ENCODE measurements at places on chromosomes 16 and 17.
A peak's percentile ranks its signal among the peaks of the same experiment; 100 is the strongest.

DNA sequence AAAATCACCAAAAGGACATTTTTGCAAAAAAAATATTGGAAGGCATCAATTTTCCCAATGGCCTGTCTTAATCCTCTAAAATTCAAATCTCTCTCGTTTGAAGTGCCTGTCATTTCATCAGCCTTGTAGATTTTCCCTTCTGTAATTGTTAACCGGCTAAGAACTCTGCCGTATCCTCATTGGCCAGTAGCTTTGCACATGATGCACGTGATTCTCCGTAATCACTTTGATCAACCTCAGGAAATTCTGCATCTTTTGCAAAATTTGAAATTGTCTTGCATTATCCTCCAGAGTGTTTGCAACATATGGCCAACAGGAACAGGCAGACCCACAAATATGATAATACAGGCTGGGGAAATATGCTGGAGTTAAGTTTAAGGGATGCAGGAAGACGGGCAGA, 184.2 kb upstream of the RPL38 start:
- no peak for DNase-seq

DNA sequence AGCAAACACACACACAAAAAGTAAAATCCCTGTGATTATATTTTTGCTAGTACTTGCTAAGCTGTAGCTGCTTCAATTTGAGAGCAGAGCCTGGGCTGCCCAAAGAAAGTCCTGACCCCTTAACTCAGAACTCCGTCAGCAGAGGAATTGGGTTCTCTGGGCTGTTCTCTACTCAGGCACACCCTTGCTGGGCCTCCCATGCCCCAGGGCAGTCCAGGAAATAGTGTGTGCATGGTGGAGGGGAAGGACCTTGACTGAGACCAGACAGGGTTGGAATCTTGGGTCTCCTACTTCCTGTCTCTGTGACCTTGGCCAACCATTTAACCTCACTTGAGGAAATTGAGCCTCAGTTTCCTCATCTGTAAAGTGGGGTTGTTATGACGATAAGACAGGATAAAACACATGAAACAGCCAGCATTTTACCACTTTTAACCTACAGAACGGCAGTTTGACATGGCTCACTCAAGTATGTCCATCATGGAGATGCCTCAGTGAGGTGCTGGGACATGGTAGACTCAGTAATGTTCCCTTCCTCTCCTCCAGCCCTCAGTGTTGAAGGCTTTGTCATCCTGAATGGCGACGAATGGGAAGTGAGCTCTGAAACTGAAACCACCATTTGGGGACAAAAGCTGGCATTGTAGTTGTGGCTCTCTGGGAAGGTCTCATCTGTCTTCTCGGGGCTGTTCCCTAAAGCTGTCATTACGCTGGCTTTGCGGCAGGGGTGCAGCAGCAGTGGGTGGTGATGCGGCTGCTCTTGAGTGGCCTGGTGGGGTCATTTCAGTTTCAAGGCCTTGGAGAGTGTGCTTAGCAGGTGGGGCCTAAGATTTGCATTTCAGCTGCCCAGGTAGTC, 74.9 kb downstream of the CMIP start:
- DNase-seq: no peak

GRCh38 chr16:75074920-75075687, 41.5 kb downstream of the LDHD start:
- DNase-seq: no peak

- no peak for DNase-seq
These were observed 18.3 kb downstream of the FANCA start for GRCh38 chr16:89798126-89798525.

DNA sequence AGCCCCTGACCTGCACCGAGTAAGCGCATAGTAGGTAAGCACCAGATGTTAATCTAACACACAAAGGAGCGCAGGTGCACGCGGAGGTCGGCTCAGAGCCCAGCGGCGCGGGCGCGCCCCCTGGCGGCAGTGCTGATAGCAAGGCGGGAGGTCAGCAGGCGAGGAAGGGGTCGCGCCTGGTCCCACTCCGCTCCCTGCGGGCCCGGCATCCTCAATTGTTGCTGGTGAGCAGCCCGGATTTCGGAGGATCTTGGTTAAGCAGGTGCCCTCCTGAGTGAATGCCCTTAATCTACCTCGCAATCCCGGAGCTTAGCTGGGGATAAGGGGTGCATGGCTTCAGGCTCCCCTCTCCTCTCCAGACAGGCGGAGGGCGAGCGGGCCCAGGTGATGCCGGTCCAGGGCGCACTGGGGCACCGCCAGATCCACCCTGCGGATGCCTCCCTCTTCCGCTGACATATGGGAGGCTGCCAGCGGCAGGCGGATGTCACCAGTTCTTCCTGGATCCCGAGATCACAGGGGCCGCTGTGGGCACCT, 4.0 kb upstream of the WNT3 start:
- no peak for DNase-seq

DNA sequence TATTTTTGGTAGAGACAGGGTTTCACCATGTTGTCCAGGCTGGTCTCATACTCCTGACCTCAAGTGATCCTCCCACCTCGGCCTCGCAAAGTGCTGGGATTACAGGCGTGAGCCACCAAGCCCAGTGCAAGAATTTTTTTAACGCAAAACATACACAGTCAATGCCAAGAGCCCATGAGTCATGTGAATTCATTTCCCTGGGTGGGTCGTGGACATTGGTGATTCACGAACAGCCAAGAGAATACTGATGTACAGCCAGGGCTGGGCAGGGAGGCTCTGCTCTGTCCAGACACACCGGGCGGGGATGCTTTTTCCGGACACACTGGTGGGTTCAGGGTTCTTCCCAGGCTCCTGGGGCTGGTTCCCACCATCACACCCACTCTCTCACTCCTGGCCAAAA, 17.7 kb downstream of the SLC38A8 start:
- DNase-seq: no peak

- no peak for DNase-seq
These were observed 15.0 kb downstream of the PPY start for GRCh38 chr17:43927060-43927864.

- DNase-seq: no peak
These were observed 1.6 kb upstream of the SLC5A10 start for GRCh38 chr17:18950346-18950745.

- DNase-seq: no peak
These were observed 219.1 kb downstream of the STX8 start for GRCh38 chr17:9356488-9356911.

DNA sequence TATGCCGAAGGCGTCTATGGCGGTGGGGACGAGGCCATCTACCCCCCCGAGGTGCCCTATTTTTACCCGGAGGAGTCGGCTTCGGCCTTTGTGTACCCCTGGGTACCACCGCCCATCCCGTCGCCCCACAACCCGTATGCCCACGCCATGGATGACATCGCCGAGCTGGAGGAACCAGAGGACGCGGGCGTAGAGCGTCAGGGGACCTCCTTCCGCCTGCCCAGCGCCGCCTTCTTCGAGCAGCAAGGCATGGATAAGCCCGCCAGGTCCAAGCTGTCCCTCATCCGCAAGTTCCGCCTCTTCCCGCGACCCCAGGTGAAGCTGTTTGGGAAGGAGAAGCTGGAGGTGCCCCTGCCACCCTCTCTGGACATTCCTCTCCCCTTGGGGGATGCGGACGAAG, 11.4 kb downstream of the MYO15A start:
- DNase-seq: no peak

GRCh38 chr17:47663912-47664623, 14.3 kb downstream of the KPNB1 start:
- DNase-seq: peak; percentile 66

DNA sequence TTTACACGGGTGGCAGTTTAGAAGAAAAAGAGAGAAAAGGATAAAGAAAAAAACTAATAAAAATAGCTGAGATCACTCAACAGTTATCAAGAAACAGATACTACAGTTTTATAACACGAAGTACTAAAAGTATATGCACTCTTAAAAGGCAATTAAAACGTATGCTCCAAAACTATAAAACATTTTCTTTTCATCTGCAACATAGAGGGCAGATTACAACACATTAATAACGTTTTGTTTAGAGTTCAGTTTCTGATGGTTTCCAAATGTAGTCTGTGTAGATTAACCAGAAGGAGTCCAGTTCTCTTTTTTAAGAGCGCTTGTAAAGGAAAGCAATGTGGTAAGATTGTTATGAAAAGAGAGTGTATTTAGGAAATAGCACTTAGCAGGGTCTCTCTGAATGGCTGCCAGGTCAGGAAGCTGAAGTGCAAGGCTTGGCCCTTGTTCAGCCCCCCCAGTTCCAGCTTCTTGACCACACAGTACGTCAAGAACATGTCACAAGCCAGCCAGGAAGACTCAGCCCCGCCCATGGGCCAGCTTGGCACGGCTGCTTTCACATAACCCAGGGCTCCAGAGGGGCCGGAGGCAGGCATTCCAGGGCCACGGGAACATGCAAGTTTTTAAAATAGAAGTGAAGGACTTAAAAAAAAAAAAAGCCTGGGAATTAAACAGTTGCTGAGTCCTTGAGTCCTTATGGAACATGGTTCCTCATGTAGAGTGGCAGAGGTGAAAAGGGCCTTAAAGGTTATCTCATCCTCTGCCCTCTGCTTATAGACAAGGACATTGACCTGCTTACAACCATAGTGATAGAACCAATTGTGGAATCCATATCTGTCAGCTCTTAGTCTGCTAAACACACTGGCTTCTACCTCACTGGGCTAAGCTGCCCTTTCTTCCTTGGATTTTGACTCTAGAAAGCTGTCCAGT, 147.4 kb upstream of the TBX2 start:
- DNase-seq: no peak

DNA sequence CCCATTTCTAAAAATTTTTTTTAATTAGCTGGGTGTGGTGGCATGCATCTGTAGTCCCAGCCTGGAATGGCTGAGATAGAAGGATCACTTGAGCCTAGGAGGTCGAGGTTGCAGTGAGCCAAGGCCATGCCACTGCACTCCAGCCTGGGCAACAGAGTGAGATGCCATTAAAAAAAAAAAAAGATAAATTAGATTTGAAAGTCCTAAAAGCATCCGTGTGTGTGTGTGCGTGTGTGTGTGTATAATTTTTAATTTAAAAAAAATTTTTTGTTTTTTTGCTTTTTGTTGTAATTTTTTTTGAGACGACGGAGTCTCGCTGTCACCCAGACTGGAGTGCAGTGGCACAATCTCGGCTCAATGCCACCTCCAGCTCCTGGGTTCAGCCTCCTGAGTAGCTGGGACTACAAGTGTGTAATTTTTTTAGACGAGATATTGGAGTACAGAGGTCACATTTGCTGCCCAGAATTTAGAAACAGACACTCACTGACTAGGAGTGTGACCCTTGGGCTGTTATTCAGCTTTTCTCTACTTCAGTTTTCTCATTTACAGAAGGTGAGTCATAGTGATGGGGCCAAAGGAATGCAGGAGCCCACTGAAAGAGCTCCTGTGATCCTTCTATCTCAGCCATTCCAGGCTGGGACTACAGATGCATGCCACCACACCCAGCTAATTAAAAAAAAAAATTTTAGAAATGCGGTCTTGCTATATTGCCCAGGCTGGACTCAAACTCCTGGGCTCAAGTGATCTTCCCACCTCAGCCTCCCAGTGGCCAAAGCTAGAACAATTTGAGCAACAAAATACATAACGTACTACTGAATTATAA, 25.5 kb upstream of the TBX4 start:
- DNase-seq: no peak

GRCh38 chr16:74210245-74210644, 86.4 kb upstream of the PSMD7 start:
- DNase-seq: no peak

DNA sequence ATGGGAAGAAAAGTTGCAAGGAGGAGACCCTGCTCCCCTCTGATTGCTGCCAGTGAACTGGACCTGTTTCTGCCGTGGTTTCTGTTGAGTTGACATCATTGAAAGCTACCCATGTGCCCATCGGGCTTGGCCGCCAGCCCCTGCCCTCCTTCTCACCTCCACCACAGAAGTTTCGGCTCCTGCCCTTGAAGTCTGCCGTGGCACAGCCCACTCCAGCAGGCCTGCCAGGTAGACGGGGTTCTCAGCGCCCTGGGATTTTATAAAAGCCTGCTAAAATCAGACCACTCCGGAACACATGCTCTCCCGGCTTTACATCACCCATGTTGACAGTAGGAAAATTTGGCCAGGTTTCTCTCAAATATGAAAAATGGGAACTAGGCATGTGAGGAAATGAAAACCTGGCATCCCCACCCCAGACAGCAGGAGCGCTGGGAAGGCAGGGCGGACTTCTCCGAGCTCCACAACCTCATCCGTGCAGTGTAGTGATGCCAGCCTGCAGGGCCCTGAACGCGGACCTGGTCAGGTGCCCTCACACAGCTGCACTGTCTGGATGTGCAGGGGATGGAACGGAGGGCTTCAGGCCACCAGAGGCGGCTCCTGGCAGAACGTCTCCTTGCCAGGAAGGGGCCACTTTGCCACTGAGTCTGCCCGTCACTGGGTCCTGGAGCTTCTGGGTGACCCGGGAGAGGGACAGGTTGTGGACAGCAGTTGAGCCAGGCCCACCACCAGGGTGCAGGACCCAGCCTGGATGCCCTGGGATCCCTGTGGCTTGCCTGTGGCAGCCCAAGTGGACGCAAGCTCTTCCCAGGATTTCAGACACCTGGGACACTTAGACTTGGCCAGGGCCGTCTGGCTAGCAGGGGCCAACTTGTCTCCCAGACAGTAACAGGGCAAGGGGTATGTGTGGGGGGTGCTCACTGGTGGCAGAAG, 6.9 kb upstream of the GSE1 start:
- no peak for DNase-seq

DNA sequence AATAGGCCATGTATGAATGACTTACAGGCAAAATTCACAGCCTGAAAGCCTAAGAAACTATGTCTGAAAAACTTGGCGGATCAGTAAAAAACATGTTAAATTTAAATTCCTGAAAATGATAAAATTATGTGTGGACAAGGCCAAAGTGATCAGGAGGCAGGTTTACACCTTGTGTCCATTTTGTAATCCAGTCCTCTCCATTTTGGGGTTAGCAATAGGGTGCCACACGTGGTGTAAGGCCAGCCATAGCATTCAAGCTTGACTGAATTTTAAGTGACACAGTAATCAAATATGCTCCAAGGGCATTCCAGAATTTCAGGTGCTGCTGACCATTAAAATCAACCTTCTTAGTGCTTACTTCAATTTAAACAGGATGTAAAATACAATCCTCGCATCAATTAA, 2.7 kb downstream of the RNF43 start:
- no peak for DNase-seq

All from neural crest cell (in vitro differentiated cells).